ENCODE measurements at places on chromosomes 12 and 14. TPM values are rescaled to one million over a fixed set of nuclear protein-coding genes. Genes with fewer than 3 reads are reported as not detected.

DNA sequence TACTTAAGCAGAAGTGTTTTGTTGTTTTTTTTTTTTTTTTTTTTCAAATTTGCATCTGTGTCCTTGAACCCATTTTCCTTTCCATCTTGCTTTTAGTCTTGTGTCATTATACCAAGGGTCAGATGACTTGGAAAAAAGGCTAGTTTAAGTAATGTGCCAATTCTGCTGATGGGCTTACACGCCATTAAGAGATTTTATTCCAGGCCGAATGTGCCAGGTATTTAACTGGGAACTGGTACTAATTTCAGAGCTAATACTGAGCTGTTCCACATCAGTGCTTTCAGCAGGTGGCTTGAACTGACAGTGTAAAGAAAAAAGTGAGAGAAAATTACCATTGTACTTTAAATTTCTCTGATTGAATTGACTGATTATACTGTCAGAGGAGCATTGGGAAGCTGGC lies 224.9 kb downstream of the NPAS3 start:
- no peak for DNase-seq

ARHGAP9 gene
- 9.3 TPM for total RNA-seq

GRCh38 chr14:68593806-68594536 lies 198.9 kb downstream of the ZFP36L1 start:
- peak; percentile 99 for DNase-seq

GRCh38 chr12:104486943-104487819 lies 30.4 kb downstream of the CHST11 start:
- no peak for DNase-seq

ACOT6 gene
- not detected for total RNA-seq

GRCh38 chr12:81949841-81950308 lies 190.7 kb upstream of the PPFIA2 start:
- no peak for DNase-seq

GRCh38 chr12:450438-450837 lies 9.3 kb upstream of the B4GALNT3 start:
- no peak for DNase-seq

GRCh38 chr12:120286768-120287490 lies 4.8 kb downstream of the RNU4-2 start:
- DNase-seq = no peak

DNA sequence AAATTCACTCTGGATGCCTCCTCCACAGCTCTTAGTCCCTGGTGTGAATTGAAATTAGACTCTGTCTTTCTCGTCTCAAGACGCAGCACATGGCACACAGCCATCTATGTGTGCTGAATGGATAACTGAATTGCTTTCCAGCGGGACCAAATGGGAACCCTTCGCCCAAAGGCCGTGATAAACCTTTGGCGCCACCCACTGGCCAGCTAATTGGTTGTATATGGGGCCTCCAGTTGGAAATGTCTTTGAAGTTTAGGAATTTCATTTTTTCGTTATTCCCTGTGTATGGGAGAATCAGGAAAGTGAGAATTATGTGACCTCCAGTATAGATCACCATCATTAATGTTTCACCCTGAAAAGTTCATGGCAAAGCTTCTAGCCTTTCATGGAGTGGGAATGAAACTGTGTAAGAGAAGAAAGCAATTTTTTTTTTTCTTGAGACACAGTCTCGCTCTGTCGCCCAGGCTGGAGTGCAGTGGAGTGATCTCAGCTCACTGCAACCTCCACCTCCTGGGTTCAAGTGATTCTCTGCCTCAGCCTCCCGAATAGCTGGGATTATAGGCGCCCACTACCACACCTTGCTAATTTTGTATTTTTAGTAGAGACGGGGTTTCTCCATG lies 9.8 kb upstream of the HSP90AA1 start:
- peak; percentile 79 for DNase-seq

- DNase-seq = no peak
These were observed 1.7 kb downstream of the CDK17 start for GRCh38 chr12:96398424-96399119.

DNA sequence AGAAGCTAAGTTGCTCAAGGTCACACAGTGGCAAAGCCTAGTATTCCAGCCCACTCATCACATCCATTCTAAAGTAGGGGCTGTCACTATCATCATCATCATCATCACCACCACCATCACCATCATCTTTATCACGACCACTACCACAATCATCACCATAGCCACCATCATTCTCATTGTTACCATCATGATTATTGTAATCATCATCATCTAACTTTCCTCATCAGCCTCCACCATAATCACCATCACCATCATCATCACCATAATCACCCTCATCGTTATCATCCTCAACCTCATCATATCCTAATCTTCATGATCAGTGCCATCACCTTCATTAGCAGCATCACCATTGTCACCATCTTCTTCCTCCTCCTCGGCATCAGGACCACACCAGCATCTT lies 48.7 kb downstream of the NOS1 start:
- no peak for DNase-seq

TSHR gene
- 0.30 TPM for total RNA-seq

DNA sequence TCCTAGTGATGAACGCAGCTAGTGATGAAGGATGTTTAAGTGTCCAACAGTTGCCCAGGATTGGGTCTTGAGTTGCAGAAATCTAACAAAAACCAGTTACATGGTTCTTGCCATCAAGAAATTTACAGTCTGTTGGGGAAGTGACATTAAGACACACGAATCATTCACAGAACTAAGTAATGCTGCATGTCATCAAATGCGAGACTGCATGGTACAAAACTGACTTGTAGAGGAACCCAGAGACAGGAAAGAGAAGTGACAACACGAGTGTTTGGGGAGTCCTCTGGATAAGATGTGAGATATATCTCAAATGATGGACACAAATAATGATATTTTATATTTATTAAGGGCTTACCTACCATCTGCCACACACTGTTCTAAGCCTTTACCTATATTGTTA lies 6.1 kb upstream of the SYNE3 start:
- no peak for DNase-seq

All from SJCRH30 (cell line).